ENCODE measurements at places on chromosomes 2 and 18. TPM values are rescaled to one million over a fixed set of nuclear protein-coding genes. Genes with fewer than 3 reads are reported as not detected.
A peak's percentile ranks its signal among the peaks of the same experiment; 100 is the strongest.

DNA sequence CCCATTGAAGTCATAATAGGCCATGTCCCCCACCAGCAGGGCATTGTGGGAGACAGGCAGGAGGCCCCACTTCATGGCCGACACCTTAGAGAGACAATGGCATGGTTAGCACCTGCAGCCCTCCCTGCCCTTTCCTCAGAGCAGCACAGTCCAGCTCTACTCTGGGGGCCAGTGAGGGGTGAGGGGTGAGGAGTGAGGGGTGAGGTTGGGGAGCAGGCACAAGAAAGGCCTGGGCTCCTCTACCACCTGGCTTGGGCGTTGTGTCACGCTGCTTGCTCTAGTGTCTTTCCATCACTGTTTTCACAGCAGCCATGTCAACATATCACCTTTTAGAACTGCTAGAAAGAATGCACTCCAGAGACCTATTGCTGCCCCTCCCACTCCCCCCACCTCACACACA, 77.2 kb downstream of the ADD2 start:
- DNase-seq, result peak; percentile 49

- no peak for DNase-seq
Observed at GRCh38 chr2:223591596-223591995, 10.6 kb downstream of the SCG2 start.

Gene YES1
- total RNA-seq, result 38.0 TPM

GRCh38 chr2:516944-517343, 160.3 kb downstream of the TMEM18 start:
- DNase-seq, result no peak

GRCh38 chr18:7133181-7133580, 15.6 kb upstream of the LAMA1 start:
- no peak for DNase-seq

DNA sequence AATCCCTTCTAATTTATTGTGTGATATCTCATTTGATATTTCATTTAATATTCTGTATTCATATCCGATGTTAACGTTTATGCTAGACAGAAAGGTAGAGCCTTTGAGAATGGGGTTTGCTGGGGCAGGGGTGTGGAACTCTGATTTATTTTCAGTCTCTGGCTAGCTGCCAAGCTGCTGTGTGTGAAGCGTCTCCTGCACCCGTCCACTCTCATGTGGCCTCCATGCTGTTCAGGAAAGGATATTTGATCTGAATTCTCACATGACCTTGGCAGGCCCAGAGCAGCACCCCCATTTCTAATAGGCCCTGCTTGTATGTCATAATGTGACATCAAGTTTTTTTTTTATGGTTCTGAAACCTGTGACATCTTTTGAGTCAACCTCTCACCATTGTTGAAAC, 1.6 kb downstream of the IL1R1 start:
- no peak for DNase-seq

- DNase-seq, result no peak
Observed at GRCh38 chr2:33766175-33766574, 167.1 kb upstream of the FAM98A start.

DNA sequence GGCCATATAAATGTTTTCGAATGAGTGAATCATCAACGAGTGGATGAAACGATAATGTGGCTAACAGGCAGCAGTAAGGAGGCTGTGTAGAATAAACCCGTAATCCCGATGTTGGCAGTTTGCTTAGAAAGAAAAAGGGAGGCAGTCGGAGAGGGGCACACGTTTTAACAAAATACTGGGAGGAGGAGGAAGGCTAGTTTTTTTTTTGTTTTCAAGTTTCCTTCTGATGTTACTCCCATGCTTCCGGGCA, 476 bp upstream of the MSH2 start:
- DNase-seq, result no peak

DNA sequence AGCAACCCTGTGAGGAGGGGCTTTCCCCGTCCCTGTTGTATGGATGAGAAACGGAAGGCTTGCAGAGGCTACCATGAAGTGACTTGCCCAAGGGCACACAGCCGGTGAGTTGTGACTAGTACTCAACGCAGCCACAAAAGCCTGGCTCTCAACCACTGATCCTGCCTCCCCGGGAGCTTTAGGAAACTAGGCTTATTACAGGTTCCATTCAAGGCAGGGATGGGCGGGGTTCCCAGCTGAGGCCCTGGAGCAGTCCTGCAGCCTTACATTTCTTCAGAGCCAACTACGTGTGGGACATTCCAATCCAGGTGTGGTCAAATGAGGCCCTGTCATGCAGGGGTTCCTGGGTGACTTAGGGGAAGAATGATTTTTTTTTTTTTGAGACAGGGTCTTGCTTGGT, 59.6 kb downstream of the MEX3C start:
- no peak for DNase-seq

Gene SERPINB10
- not detected for total RNA-seq

DNA sequence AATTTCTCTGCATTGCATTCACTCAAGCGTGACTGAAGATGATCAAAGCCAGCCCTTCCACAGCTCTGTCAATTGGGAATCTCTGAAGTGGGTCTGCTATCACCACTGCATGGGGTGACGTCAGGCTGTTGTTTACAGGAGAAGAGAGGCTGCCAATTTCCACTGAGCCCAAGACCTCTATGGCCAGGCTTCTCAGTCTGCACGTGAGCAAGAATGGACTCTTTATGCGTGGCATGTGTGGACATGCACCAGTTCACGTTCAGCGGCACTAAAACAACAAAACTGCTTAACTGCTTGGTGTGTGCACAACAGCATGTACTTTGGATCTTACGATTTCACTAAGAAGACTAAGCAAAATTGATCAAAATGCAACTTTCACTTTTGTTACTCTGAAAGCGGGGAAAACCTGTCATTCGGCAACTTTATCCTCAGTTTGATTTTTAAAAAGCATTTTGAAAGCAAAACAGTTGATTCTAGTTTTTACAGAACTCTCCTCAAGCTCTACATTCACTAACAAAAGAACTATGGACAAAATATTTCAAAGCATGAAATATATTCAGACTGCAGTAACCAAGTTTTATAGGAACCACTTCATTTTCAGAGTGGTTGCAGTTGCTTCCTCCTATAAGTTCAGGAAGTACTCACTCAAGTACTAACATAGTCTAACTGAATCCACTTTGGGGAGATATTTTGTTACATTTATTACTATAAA, 77.0 kb upstream of the SERTAD2 start:
- no peak for DNase-seq

GRCh38 chr2:134372141-134372540, 118.3 kb downstream of the MGAT5 start:
- no peak for DNase-seq

Gene SKOR2
- total RNA-seq, result not detected

DNA sequence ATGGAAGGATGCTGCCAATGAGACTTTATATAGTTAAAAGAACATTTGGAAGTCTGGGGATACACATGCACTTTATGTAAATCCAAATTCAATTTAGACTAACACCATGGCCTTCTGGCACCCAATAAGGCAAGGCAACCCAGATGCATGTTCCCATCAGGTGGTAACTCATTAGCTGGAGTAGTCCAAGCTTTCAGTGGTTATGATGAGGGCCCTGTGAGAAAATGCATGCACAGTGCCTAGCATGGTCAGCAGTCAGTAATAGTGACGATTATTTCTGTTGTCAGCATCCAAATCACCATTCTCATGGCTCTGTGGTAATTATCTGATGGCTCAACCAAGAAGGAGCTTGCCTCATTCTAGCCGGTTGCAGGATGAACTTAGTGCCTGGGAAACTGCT, 70.3 kb upstream of the CTLA4 start:
- no peak for DNase-seq

Gene GPR55
- not detected for total RNA-seq

Gene B3GNT7
- 1.9 TPM for total RNA-seq

DNA sequence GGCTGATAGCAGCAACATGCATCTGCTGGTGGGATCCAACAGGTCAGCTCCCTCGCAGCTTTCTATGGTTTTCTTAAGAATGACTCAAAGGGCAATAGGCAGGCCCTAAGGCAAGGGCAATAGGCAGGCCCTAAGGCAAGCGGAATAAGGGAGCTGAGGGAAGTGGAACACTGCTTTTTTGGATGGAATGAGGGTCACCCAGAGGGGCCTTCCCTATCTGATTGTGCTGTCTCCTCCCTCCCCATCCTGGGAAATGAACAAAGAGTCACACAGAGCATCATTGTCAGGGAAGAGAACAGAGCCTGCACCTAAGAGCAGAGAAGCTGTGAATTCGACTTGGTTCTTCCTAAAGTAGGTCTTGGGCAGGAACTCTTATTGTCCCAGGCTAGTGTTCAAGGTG, 43.3 kb upstream of the PTPRM start:
- no peak for DNase-seq

DNA sequence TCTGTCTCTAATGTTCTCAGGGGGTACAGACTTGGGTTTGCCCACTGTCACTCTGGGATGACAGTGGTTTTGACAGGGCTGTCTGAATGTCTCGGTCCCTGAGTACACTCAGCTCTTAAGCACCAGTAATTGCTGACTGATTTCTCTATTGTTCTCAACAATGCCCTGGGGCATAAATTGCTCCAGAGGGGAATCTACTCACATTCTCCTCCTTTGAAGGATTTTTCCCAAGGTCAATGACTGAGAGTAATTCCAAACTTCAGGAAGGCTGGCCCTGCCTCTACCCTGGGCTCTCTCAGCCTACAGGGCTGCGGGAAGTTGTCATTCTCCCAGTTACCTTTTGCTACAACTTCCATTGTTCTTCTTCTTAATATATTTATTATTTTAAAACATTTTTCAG, 36.5 kb downstream of the MC2R start:
- DNase-seq, result no peak

Gene TFCP2L1
- not detected for total RNA-seq

Gene PDE1A
- 0.69 TPM for total RNA-seq

DNA sequence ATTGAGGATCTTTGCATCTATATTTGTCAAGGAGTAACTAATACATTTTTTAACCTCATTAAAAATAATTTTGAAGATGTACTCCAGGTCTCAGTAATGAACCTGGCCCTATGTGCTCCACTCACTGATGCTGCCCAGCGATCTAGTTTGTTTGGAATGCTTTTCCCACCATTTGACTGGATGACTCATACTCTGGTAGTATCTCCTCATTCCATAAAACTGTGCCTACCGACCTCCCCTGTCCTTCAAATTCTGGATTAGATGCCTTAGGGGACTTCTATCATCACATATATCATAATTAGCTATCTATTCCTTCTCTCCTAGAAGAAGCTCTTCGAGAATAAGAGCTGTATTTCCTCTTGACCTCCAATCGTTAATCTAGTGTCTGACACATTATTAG, 83.8 kb downstream of the FAM117B start:
- no peak for DNase-seq

DNA sequence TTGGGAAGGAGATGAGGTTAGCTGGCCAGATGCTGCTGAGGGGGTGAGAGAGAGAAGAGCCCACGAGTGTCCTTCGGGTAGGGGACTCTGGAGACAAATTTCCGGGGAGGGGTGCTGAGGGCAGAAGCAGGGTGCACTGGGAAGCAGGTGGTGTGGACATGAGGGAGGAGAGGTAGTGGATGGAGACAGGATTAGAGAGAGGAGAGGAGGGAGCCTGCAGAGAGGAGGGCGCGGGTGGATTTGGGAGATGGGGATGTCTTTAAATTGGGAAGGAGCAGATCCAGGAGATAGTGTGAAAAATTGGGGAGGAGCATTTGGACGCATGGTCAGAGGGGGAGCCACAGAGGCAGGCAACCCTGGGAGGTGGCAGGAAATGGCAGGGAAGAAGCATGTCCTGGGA, 154.7 kb downstream of the DYSF start:
- DNase-seq, result peak; percentile 38

DNA sequence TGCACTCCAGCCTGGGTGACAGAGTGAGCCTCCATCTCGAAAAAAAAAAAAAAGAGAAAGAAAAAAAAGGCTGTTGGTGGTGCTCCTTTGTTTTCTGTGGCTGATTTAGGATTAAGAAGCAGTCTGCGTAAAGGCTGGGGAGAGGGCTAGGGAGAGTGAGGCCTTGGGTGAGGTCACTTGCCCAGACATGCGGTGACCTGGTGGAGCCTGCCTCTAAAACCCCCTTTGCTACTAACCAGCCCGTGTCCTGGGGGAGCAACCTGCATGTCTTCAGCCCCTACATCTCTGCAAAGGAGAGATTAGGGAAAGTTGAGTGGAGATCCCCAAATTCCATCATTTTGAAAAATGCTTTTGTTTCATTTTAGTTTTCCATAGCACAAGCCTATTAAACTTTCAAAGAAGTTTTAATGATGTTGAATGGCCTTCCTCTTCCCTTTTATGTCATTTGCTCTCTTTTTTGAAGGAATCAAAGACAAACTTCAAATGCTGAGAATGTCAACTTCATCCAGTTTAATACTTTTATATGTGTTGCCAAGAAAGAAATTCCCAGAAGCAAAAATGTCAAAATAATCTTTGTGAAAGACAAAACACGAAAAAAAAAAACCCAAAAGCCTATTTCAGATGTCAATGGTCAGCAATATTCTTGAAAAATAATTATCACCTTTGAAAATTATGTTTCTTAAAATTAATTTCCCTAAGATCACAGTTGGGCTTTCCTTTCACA, 38.9 kb upstream of the RALBP1 start:
- no peak for DNase-seq

- no peak for DNase-seq
Observed at GRCh38 chr18:77320971-77321559, 71.4 kb downstream of the GALR1 start.

DNA sequence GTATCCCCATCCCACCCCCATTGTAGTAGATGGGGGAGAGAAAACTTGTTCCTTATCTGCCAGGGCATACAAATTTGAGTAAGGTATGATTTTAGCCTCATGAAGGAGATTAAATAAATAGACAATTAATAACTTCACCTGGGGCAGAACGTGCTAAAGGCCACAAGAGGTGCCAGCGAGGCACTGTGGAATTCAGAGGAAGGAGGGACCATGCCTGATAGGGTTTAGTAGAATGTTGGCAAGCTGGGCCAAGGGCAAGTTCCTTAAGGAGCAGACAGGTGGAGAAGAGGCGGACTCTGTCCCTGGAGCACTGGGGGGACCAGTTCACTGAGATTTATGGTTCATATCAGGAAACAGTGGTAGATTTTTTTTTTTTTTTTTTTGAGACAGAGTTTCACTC, 22.5 kb downstream of the STAMBP start:
- no peak for DNase-seq

Gene CBLN2
- total RNA-seq, result 3.7 TPM

- DNase-seq, result no peak
Observed at GRCh38 chr18:7273301-7273921, 42.5 kb downstream of the LRRC30 start.

GRCh38 chr2:163123526-163123925, 285.0 kb upstream of the KCNH7 start:
- DNase-seq, result no peak

DNA sequence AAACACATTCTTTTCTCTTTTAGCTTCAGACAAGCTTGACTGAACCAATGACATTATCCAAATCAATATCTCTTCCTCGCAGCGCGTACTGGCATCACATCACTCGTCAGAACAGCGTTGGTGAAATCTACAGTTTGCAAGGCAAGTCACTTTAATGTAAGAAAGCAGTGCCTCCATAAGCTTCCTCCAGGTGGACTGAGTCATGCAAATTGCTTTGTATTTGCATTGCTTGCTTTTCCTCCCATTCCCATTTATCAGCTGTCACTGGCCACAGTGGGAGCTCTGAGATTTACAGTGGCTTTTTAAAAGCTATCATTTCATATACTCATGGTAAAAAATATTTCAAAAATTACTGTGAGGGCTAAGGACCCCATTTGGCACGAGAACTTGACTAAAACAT, 189.9 kb downstream of the CD226 start:
- DNase-seq, result no peak

Gene VAMP5
- not detected for total RNA-seq

Measured in chondrocyte (in vitro differentiated cells).